ENCODE measurements at places on chromosomes 1 and 21.
A peak's percentile ranks its signal among the peaks of the same experiment; 100 is the strongest.

DNA sequence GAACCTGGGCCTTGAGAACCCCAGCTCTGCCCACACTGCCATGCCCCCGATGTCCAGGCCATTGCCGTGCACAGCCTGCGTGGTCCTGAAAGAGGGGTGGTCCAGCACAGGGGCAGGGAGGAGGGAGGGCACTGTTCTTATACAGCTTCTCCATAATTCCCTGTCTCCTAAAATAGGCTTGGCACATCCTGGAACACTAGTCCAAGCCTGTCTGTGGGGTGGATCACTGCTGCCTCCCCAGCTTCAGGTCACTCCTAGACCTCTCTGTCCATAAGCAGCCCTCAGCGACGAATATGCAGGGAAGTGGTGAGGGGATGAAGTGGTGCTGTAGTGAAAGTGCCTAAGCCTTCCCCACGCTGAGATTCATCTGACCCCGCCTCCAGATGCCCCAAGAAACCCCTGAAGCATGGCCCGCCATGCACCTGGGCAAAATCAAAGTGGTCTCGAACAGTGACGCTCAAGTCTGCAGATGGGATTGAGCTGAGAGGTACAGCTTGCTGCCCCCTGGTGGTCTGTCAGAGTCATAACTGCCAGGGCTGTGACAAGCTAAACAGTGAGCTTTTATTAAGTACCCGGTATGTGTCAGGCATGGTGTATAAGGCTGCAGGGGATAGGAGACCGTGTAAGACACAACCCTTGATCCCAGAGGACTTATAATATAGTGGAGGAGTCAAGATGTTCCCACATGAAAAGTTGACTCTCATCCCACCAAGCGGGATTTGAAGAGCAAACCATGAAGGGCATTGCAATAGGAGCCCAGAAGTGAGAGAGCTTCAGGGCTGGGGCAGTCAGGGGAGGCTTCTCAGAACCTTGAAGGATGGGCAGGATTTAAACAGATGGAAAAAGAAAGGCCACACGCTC is 66.6 kb downstream of the FAM163A start:
- no peak for DNase-seq

GRCh38 chr1:245153552-245154428 is 995 bp upstream of the KIF26B start:
- no peak for DNase-seq

DNA sequence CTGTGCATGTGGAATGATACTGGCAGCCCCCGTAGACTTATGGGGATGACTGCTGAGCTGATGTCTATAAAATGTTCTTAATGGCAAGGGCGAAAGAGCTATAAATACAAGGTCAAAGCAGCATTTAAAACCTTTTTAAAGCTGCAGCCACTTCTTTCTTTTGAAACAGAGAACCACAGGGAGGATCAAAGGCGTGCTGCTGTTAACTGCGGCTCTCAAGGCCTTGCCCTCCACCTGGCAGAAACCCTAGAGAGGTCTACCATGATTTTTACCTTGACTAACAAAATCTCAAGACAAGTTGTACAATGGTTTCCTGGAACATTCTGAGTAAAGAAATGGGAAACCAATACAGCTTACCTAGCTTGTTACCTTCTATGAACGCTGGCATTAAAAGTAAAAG is 89.7 kb downstream of the SLC45A1 start:
- no peak for DNase-seq

- DNase-seq, result peak; percentile 75
Measured at GRCh38 chr1:109399326-109399957, 1.7 kb upstream of the SORT1 start.

- no peak for DNase-seq
Measured at GRCh38 chr1:233667741-233668140, 53.8 kb downstream of the KCNK1 start.

GRCh38 chr1:22508329-22508728 is 55.0 kb upstream of the EPHA8 start:
- no peak for DNase-seq

DNA sequence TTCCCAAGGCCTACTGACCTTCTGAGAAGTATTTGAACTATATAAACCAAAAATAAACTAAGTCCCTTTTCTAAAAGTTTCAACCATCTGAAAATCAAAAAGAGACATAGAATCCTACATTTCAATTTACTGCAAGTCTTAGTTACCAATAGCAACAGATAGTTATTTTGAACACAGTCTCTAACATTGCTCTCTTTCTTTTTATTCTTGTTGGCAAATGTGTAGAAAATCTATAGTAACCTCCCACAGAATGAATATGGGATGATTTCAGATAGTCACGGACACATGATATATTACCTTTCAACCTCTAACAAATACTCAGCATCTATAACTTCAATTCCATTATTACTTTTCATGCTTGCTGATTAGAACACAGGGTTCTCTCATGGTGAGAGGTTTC is 68.9 kb upstream of the RAB3GAP2 start:
- no peak for DNase-seq

- DNase-seq, result no peak
Measured at GRCh38 chr1:118337346-118337745, 152.3 kb upstream of the SPAG17 start.

GRCh38 chr1:234114648-234115307 is 210.3 kb downstream of the SLC35F3 start:
- peak; percentile 27 for DNase-seq

- DNase-seq, result no peak
Measured at GRCh38 chr1:178434360-178434759, 62.4 kb downstream of the CLEC20A start.

DNA sequence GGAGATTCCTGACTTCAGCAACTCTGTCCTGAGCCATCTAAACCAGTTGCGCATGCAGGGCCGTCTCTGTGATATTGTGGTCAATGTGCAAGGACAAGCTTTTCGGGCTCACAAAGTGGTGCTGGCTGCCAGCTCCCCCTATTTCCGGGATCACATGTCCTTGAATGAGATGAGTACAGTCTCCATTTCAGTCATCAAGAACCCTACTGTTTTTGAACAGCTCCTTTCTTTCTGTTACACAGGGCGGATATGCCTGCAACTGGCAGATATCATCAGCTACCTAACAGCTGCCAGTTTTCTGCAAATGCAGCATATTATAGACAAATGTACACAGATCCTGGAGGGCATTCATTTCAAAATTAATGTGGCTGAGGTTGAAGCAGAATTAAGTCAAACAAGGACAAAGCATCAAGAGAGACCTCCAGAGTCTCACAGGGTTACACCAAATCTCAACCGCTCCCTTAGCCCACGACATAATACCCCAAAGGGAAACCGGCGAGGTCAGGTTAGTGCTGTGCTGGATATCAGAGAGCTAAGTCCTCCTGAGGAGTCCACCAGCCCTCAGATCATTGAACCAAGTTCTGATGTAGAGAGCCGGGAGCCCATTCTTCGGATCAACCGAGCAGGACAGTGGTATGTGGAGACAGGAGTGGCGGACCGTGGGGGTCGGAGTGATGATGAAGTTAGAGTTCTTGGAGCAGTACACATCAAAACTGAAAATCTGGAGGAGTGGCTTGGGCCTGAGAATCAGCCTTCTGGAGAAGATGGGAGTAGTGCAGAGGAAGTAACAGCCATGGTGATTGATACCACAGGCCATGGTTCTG is 2.3 kb downstream of the ZBTB37 start:
- DNase-seq, result peak; percentile 60

GRCh38 chr1:76625886-76626678 is 241.2 kb upstream of the ST6GALNAC5 start:
- no peak for DNase-seq

GRCh38 chr1:229557200-229557850 is 1.2 kb downstream of the ABCB10 start:
- DNase-seq, result no peak

- peak; percentile 71 for DNase-seq
Measured at GRCh38 chr1:111515291-111516004, 12.0 kb upstream of the ADORA3 start.

- no peak for DNase-seq
Measured at GRCh38 chr21:28431527-28432200, 561.0 kb downstream of the LTN1 start.

DNA sequence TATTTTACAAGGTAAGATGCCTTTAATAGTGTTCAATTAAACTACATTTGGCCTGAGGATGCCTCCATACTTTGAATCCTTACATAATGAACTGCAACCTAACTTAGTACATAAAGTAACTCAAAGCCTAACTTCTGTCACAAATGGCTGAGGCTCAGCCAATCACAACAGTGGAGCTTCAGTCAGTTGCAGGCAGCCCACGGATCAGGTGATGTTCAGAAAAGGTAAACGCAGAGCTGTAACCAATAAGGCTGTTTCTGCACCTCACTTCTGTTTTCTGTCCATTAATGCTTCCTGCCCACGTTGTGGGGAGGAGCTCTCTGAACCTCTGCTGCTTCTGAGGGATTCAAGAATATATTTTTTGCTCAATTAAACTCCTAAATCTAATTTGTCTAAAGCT is 94.8 kb upstream of the KIAA0040 start:
- no peak for DNase-seq

GRCh38 chr1:214216021-214216420 is 64.9 kb upstream of the SMYD2 start:
- DNase-seq, result no peak

- no peak for DNase-seq
Measured at GRCh38 chr1:15160626-15161025, 7.1 kb downstream of the TMEM51 start.

DNA sequence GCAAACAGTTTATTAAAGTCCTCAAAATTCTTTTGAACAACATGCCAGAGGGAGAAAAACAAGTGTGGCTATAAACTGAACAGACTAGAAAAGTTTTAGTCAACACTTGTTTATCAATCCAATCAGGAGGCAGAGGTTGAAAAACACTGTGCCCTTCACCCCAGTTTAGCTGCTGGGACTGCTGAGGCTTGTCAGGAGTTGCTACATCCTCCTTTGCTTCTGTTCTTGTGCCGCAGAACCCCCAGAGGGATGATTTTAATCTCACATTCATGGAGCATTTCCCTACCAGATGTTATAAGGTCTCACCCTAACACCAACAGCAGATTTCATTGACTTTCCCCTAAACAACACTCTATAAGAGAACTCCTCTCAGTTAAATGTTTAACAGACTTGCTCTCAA is 321.2 kb downstream of the VAV3 start:
- no peak for DNase-seq

GRCh38 chr1:43432171-43432860 is 21.4 kb downstream of the HYI start:
- no peak for DNase-seq

GRCh38 chr1:234606784-234607108 is 3.2 kb downstream of the IRF2BP2 start:
- no peak for DNase-seq

- no peak for DNase-seq
Measured at GRCh38 chr1:230573658-230574057, 68.6 kb upstream of the COG2 start.

DNA sequence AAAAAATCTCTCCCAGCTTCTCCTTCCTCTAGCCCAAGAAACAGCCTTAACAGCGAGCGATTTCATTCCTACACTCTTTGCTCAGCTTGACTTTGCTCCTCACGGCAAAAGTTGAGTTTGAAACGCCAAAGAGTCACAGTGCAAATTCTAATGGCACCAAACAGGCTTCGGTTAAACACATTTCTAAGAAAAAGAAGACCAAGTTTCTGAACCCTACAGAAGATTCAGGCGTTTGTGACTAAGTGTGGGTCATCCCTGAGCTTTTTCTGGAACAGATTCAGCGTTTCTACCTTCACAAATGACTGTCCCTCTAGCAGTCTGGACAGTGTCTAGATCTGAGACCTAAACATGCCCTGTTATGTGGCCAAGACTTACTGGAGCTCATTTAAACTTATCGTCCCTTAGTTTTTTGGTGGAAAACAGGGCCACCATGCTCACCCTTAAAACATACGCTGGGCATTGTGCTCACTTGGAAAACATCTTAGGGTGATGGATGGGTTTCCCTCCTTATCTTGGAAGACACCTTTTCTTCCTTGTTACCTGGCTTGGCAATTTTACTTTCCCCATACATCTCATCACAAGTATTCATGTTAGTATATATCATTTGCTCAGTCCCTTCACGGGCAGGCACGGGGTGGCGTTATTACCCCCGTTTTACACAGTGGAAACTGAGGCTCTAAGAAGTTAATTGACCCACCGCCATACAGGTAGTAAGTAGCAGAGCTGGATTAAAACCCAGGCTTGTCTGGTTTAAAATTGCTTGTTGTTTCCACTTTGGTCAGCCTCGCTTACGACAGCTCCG is 1.0 kb downstream of the C1orf198 start:
- DNase-seq, result no peak
